ENCODE measurements at places on chromosomes 16 and 17.

- DNase-seq, result no peak
Observed at GRCh38 chr17:16371742-16372141, 9.1 kb upstream of the UBB start.

DNA sequence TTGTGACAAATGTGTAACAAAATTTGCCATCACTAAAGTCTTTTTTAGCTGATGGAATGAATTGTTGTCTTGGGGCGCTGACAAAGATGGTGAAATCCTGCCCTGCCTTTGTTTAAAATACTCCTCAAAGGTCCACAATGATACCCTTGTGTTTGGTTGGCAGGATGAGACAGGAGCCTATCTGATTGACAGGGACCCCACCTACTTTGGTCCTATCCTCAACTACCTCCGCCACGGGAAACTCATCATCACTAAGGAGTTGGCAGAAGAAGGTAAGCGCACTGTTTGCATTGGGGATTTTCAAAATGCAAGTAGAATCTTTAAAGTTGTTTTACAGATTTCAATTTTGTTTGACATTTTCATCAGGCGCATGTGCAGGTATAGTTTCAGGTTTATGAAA lies 2.0 kb downstream of the KCTD2 start:
- DNase-seq, result no peak

- DNase-seq, result no peak
Observed at GRCh38 chr17:29177871-29178749, 2.1 kb downstream of the MYO18A start.

- DNase-seq, result no peak
Observed at GRCh38 chr17:72123530-72124437, 3.0 kb downstream of the SOX9 start.

GRCh38 chr17:29159306-29159860 lies 20.8 kb downstream of the MYO18A start:
- no peak for DNase-seq

DNA sequence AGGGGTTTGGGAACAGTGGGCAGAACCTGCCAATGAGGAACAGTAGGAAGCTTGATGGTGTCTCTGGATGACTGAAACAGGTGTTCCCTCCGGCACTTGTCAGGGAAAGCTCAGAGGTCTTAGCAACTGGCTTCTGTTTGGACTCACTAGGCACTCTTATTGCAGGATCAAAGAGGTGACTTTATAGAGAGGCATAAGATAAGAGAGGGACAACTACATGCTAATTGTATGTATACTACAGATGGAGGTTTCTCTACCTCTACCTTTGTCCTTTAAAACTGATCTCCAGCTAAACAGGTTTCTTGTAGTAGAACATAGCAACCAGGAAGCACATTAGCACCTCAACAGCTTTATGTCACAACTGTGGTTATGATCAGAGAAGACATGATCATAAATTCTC lies 7.6 kb downstream of the CNTD1 start:
- no peak for DNase-seq

- DNase-seq, result peak; percentile 63
Observed at GRCh38 chr17:66302761-66303626, 581 bp downstream of the PRKCA start.

DNA sequence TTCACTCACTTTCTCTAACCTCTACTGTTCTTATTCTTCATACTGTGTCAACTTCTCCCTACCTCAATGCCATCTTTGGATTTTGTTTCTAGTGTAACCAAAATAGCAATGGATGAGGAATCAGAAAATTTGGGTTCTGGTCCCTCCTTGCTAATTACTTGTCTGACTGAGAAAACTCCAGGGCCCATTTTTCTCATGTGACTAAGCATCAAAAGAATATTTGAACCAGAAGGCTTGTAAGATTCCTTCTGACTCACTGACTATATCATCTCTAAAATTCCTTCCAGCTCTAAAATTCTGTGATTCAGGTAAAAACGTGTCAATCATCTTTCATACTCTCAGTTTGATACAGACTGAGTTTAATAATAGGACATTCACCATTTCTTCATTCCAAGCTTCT lies 57.9 kb downstream of the BRIP1 start:
- no peak for DNase-seq

DNA sequence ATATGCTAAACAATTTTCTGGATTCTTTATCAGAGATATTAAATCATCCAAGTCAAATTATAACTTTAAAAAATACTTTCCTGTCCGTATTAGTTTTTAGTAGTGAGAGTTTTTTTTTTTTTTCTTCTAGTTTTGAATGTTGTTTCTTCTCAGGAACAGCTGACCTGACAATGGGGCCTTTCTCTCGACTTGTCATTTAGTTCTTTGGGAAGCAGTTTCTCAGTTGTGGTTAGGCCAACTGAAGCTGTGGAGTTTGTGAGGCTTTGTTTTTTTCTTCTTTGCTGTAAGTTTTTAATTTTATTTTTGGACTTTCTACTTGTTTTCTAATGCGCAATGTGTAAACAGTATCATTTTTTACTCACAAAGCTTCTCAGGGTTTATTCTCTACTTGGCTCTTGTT lies 140.8 kb downstream of the FTO start:
- DNase-seq, result no peak

DNA sequence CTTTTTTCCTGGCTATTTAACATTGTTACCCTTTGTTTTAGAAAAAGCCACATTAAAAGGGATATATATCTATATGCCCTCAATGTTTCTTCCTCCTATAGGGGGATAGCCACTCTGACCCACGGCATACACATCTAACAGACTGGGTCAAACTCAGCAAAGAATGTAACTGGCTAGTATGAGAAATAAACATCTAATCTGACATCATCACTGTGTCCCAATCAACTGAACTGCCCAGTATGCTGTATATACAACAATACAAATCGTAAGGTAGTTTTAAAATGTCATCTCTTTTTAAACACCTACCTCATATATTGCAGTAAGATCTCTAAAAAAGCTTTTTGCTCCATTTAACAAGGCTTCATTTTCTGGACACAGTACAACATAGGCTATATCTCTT lies 39.9 kb upstream of the INTS2 start:
- DNase-seq, result no peak

DNA sequence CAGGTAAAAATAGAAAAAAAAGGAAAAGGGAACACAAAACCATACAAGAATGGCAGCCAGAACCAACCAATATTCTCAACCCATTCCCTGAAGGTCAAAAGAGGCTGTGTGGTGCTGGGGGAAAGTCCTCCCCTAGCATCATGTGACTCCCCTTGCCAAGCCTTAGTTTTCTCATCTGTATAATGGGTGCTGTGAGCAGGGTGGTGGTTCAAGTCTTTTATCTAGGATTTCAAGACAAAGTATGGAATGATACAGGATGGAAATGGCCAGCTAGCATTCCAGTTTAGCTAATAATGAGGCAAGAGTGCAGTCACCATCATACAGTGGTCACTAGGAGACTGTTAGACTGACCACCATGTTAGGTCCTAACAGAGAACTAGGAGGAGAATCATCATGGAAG lies 20.7 kb downstream of the PSMB3 start:
- DNase-seq, result no peak

DNA sequence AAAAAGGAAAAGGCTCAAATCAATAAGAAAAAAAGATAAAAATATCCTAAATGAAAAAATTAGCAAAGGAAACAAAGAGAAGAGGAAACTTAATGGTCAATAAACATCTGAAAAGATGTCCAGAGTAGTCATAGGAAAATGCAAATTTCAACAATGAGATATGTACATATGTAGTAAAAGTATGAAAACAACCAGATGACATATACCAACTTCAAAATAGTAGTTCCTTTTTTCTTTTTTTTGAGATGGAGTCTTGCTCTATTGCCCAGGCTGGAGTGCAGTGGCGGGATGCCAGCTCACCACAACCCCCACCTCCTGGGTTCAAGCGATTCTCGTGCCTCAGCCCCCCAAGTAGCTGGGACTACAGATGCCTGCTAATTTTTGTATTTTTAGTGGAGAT lies 21.7 kb upstream of the NFAT5 start:
- DNase-seq, result no peak

DNA sequence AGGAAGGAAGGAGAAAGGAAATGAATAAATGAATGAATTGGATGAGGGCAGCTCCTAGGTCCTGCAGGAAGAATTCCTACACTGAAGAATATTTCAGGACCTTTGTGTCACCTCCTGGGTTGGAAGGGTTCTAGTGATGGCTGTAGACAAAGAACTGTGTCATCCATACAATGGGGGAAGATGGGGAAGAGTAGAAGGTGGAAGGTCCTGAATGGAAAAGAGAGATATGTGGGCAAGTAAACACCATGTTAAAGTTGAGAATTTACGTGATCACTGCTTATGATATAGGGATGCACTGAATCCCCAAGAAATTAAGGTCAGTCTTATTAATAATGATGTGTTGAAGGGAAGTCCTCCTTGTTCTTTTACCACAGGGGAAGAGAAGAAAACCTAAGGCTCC lies 4.2 kb upstream of the SUPT4H1 start:
- DNase-seq, result no peak

GRCh38 chr17:80738020-80738808 lies 193.6 kb downstream of the RPTOR start:
- no peak for DNase-seq

GRCh38 chr16:19132898-19133297 lies 19.1 kb downstream of the ITPRIPL2 start:
- no peak for DNase-seq

DNA sequence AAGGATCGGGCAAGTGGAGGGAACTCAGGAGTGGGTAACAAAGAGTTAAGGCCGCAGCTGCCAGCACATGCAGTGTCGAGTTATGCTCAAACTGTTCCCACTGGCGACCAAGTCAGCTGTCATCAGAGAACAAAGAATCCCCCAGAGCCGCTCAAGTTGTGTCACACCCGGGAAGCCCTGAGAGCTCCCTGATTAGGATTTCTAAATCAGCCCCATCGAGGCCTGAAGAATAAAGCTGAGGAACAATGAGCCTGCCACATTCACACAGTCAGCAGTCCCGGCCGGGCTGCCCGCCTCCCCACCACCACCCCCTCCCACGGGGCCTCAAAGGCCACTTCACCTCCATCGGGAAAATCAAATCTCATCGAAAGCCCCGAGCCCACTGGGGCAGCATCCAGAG lies 84.5 kb downstream of the SOX9 start:
- DNase-seq, result no peak

DNA sequence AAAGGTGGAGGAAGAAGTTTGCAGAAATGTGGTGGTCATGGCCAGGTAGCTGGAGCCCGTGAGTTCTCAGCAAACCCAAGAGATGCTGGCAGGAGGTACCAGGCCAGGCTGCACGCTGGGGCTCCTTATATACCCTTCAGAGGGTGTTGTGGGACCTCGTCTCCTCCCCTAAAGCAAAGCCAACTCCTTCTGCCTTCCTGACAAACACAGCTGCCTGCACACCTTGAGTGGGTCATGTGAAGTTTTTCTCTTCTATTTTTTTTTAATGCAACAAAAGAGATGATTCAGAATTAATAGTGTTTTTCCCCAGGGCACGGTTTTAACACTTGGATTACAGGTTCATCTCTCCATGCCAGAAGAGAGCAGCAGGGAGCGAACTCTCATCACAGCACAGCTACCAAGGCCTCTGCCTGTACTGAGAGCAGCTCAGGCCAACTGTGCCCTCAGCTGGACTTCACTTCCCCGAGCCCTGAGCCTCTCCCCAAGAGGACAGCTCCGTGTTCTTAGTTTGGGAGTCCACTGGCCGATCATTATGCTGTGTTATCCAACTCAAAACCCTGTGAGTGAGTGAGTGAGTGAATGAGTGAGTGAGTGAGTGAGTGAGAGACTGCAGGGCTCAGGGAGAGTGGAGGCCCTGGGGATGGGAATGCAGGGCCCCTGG lies at the start of gene KRT15:
Gene KRT15, minus strand, starts transcription at position 102 of the 661 bp plus-strand sequence. Its CDS starts 63 bp downstream, at position 39.
- DNase-seq, result no peak

GRCh38 chr17:9669551-9670008 lies 24.3 kb downstream of the USP43 start:
- DNase-seq, result no peak

GRCh38 chr16:81956213-81956948 lies 54.9 kb downstream of the SDR42E1 start:
- no peak for DNase-seq

GRCh38 chr17:29847118-29847517 lies 82.9 kb downstream of the SSH2 start:
- no peak for DNase-seq

DNA sequence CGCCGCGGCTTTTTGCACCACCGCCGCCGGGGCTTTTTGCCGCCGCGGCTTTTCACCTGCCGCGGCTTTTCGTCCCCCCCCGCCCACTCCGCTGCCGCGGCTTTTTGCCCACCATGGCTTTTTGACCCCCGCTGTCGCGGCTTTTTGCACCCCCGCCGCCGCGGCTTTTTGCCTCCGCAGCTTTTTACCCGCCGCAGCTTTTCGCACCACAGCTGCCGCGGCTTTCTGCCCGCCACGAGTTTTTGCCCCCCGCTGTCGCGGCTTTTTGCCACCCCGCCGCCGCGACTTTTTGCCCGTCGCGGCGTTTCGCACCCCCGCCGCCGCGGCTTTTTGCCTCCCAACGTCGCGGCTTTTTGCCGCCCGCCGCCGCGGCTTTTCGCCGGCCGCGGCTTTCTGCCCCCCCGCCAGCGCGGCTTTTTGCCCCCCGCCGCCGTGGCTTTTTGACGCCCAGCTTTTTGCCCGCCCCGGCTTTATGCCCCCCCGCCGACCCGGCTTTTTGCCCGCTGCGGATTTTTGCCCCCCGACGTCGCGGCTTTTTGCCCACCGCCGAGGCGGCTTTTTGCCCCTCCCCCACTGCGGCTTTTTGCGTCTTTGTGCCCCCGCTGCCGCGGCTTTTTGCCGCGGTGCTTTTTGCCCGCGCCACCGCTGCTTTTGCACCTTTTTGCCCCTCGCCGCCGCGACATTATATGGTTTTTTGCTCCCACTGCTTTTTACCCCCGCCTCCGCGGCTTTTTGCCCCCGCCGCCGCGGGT lies 1343.6 kb downstream of the TP53TG3F start:
- no peak for DNase-seq

GRCh38 chr17:77312061-77312701 lies 171.4 kb downstream of the SEC14L1 start:
- no peak for DNase-seq

DNA sequence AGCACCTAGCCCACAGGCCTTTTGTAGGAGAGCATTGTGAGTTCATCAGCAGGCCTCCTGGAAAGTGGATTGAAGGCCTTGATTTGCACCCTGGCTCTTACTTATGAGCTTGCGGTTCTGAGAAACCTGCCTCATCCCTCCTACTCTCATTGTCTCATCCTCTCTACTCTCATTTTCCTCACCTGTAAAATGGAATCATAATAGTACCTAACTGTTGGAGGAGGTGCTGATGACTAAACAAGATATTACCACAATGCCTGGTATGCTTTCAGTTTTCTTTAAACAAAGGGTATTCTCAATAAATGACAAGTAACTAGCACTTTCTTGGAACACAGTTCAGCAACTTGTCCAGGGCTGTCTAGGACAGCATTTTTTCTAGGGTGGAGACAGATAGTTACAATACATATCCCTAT lies 243.1 kb upstream of the MAF start:
- no peak for DNase-seq
